ENCODE measurements at places on chromosomes 1 and 21.

- no peak for DNase-seq
These were observed 24.3 kb downstream of the RTCA start for GRCh38 chr1:100290291-100290690.

DNA sequence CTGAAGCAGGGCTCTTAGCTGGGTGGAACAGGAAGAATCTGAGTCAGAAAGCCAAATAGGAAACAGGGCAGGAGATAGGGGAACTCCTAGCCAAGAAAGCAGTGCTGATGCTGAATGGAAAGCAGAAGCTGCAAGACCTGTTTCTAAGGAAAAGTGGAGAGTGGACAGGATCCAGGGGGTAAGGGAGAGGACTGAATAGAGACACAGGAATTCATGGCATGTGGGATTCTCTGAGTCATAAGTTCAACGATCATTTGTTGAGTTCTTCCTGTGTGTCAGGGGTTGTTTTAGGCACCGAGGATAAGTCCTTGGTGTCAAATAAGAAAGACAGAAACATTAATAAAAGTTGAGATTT lies 153.8 kb upstream of the FGGY start:
- no peak for DNase-seq

DNA sequence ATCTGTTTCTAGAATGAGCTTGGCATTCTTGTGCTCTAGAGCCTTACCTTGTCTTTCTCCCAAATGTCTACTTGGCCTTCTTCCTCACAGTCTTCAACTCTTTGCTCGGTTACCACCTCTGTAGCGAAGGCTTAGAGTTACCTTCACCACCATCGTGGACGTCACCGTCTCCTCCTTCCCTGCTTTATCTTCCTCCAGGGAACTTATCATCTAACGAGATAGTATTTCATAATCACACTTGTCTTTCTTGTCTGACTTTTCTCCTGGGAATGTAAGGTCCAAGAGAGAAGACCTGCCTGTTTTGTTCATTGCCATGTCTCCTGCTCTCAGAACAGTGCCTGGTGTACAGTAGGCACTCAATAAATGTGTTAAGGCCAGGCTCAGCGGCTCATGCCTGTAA lies 115.6 kb downstream of the GREM2 start:
- no peak for DNase-seq

- no peak for DNase-seq
These were observed 88.2 kb downstream of the PBX1 start for GRCh38 chr1:164647211-164647610.

GRCh38 chr1:38964140-38964548 lies 22.5 kb upstream of the RHBDL2 start:
- no peak for DNase-seq

DNA sequence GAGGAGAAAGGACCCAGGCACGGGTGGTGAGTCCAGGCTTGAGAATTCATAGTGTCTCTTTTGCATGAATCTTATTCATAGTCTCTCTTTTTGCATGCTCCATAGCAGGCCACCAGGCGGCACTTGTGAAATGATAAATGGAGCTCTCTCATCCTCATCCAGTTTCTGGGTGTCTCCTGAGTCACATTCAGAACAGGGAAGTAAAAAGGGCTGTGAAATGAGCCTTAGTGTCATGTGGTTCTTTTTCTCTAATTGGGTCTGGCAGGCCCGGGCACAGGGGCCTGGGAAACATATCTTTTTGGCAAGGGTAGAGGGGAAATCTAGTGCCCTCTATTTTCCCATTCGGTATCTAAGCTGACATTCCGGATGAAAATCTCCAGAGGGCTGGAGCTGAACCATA lies 19.1 kb upstream of the NCF2 start:
- no peak for DNase-seq

DNA sequence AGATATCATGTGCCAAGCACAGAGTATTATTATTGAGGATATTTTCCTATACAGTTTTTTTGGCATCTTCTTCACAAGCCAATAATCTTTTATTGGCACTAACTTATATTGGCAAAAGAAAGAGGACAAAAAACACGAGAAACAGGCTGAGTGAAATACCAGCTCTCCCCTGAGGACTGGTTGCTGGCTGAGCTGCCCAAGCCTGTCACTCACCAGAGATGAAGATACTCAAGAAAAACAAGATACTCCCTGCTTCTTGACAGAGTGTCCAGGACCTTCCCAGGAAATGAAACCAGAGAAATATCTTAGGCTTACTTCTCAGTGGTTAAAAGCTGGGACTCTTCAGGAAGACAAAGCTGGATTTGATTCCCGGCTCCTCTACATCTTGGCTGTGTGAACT lies 35.9 kb upstream of the ATP1B1 start:
- no peak for DNase-seq

DNA sequence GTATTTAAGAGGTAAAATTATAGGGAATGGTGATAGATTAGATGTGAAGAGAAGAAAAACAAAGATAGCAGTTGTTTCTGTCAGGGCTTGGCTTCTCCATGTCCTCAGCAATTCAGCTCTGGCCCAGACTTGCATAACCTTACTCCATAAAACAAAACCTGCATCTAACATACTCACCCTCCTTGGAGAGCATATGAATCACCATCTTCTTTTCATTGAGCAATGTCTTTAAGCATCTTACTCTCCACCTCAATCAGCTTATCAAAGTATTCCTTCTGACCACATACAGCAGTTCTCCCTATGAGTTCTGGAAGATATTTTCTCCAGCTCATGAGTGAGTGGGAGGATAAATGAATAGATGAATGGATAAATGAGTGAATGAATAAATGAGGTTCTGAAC lies 49.0 kb downstream of the RAB3B start:
- DNase-seq, result no peak

GRCh38 chr1:31000301-31000700 lies 65.2 kb downstream of the PUM1 start:
- DNase-seq, result no peak

DNA sequence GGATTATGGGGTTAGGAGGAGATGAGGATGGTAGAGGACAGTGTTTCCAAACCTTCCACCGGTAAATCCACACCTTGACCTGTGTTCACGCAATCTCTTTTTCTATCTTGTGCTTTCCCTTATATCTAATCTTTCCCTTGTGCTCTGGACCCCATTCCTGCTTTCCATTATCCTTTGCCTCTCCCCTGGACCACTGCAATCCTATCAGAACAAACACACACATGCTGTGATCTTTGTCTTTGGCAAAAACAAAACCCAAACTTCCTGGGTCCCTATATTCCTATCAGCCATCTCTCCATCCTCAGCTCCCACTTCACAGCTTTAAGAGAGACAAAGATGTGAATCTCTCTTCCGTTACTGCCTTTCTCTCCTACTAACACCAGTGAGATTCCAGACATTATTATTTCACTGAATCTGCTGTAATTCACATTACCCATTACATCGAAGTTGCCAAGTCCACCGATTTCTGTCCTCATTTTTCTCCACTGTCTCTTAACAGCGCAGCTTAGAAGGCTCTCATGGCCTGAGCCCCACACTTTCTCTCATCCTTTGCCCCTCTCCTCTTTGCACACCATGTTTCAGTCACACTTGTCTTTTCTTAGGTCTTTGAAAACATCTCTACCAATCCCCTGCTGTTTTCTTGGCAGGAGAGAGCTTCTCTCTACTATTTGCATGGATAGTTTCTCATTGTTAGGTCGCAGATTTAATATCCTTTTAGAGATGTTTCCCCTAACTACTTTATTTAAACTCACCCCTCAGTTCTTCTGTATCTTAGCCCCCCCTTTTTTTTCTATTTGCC lies 230.0 kb upstream of the B3GALT2 start:
- DNase-seq, result no peak

DNA sequence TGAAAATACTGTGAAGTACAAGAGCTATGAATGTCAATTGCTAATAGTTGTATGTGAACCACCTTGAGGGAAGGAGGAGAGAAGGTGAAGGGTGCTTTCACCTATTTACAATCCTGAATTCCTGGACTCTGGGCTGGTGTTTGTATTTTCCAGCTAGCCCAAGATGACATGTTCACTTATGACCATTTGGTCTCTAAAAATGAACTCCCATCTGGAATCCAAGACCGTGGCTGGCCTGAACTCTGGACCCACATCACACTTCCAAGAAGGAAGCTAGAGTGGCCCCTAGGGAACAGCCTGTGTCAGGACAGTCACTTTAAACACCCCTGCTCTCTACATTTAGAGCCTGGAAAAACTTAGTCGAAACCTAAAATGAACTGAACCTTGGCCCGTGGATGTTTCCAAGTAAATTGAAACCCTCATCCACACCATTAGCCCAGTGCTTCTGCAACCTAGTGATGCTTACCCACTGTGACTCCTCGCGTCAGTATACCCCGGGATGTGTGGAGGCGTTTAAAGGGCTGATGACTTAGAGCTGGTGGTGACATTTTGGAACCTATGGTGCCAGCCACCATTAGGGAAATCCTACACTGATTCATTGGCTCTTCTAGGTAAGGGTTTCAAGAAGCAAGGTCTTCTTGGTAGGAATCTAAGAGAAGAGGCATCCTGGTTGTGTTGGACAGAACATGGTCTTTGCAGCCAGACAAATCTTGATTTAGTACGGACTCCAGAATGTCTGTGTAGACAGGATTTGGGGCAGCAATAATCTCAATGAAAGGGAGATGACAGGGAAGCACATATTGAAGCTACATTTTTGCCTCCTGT lies 171.5 kb upstream of the IRF2BP2 start:
- DNase-seq, result no peak

DNA sequence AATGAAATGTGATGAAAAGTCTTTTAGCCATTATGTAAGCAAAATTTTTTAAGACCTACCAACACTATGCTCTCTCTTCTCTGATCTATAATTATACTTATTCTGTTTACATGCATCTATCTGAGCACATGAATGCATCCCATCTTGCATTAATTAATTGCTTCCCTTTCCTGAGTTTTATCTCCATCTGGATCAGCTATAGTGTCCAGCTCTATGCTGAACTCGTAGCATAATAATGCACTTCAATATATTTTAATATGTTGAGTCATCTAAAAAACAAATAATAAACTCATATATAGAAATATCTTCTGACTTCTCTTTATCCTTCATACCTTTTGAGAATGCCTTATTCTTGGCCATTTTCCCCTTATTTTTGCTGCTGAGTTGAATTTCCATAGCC lies 1097.8 kb downstream of the TTLL7 start:
- no peak for DNase-seq

- DNase-seq, result peak; percentile 48
These were observed 68.0 kb downstream of the LMX1A start for GRCh38 chr1:165288350-165289120.

GRCh38 chr1:97013941-97014340 lies 292.4 kb downstream of the PTBP2 start:
- DNase-seq, result no peak

GRCh38 chr1:43832255-43832654 lies 101.3 kb upstream of the ARTN start:
- no peak for DNase-seq

GRCh38 chr1:158810311-158810710 lies 20.8 kb upstream of the MNDA start:
- DNase-seq, result no peak
